ENCODE measurements at places on chromosomes 13 and 19.

GRCh38 chr13:93413972-93414717 lies 187.5 kb downstream of the GPC6 start:
- no peak for DNase-seq

GRCh38 chr19:30621326-30621920 lies 249.2 kb downstream of the ZNF536 start:
- DNase-seq = no peak

- DNase-seq = peak; percentile 99
Measured at GRCh38 chr19:10543420-10544241, at the start of gene ATG4D. Gene ATG4D, plus strand, starts transcription at chr19:10543904. Its CDS starts 187 bp downstream, at chr19:10544091.

GRCh38 chr13:106478116-106478515 lies 57.3 kb downstream of the EFNB2 start:
- DNase-seq = no peak

DNA sequence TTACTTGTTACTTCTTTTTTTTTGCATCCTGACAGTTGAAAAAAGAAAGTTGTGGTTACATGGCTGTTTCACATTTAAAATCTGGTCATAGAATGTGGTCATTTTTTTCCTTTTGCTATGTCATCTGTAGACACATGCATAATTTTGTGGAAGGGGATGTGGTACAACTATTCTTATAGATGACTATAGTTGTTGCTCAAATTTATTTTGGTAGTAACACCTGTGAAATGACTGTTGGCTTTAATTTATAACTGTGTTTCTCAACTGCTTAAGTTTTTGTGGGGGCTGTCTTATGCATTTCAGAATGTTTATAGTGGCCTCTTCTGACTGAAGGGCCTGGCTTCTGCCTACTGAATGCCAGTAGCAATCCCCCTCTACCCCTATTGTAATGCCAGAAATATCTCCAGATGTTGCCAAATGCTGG lies 130.5 kb downstream of the PAN3 start:
- no peak for DNase-seq

DNA sequence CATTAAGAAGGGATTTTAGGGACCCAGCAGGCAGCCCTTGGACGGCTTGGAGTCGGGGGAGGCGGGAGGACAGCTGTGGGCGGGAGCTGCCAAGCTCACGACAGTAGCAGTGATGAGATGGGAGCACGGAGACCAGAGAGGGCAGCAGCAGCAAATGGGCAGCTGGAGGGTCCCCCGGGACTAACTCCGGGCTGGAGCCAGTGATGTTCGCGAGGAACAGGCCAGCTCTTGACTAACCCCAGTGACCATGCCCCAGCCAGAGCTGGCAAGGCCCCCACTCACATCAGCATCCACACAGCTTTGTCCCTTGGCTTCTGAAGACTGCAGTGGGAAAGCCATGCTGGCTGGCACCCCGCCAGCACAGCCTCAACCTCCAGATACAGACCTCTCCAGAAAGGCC lies 81.9 kb downstream of the RAB20 start:
- no peak for DNase-seq

GRCh38 chr13:30376426-30377311 lies 45.6 kb upstream of the UBE2L5 start:
- DNase-seq = no peak

GRCh38 chr13:59689057-59689456 lies 474.7 kb downstream of the DIAPH3 start:
- DNase-seq = no peak

DNA sequence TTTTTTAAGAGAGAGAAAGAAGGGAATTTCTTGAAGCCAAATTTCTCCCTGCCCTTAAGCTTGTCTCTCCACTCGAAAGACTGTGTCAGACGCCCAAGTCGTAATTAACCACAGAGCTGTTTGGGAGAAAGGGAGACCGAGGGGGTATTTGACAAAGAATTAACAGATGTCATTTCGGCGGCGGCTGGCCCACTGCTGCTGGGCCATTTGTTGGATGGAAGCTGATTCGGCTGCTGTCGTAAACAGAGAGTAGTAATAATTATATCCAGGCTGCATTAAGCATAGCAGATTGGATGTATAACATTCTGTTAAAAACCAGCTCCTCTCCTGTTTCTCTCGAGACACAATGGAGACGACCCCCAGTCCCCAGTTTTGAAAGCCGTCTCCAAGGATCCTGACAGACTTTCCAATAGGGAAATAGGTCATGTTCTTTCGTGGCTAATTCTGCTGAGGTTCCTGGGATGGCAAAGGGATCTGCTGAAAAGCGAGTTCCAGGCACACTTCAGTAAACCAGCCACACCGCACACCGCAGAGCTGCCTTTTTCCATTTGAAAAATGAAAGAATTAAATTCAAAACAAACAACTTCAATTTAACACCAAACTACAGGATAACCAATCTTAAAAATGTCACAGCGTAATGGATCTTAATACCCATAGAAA lies 71.5 kb downstream of the KCTD15 start:
- peak; percentile 19 for DNase-seq

DNA sequence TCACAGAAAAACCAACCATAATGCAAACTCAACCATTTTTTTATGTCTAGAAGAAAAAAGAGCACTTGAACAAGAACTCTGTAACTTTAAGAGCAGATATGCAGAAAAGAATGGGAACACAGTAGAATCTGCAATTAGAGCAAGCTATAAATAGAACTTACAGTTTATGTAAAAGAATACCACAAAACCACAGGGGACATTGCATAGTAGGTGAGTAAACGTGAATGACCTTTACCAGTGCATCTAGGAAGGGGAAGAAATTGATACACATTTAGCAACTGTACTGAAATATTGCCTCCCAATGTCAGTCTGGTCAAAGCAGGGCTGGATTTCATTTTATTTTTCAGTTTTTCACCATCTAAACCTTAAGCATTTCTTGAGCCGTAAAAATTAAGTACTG lies 242.2 kb upstream of the EDNRB start:
- peak; percentile 61 for DNase-seq

DNA sequence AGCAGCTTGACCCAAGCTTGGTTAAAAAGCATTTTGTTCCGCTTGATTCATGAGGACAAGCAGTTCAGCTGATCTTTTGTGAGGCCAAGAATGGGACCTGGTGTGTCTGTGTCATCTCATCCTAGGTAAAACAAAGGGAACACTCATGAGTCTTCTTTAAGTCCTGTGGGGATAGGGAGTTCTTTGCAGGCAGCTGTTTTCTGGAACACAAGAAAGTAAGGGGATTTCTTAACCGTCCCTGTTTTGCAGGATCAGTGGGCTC lies 134.5 kb upstream of the TMTC4 start:
- DNase-seq = no peak

DNA sequence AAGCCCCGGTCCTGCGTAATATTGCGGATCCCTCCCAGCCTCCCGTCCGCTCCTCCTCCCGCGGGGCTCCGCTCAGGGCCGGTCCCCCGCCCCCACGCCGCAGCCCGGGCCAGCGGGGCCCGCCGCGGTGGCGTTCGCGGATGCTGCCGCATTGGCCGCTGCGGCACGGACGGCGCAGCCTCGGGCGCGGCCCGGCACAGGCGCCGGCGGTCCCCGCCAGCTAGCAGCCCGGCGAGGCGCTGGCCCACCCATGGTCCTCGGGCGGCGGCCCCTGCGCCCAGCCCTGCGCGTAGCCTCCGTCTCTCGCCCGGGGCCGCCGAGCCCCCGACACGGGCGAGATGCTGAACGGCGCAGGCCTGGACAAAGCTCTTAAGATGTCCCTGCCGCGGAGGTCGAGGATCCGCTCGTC lies at the start of gene ATP8A2:
Gene ATP8A2 (plus strand): TSS at position 100 of the 409 bp plus-strand sequence. CDS start 239 bp downstream, at position 339.
- peak; percentile 30 for DNase-seq

DNA sequence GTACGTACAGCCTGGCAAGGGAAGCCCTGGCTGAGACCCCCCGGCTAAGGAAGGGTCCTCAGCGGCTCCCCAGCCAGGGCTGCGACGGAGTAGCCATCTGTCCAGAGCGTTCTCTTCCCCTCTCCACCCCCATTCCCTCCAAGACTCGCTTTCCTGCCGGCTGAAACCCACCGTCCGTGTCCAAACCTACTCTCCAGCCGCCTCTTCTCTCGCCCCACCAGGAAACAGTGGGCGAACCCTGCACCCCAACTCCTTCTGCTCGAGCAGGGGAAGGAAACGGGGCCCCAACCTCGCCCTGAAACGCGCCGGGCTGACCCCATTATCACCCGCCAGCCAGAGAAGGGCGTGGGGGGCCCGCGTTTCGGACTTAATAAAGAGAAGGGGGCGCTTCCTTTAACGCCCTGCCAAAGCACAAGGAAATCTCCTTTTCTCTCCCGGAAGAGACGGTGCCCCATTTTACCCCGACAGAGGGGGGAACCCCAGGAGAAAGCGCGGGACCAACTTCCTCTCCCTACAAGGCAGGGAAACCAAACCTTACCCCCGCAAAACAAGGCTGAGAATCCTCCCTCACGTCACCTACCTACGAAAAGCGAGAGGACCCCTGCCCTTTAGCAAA lies 2.5 kb downstream of the ZC3H4 start:
- DNase-seq = no peak

- no peak for DNase-seq
Measured at GRCh38 chr19:1734321-1734966, 18.9 kb upstream of the ONECUT3 start.

DNA sequence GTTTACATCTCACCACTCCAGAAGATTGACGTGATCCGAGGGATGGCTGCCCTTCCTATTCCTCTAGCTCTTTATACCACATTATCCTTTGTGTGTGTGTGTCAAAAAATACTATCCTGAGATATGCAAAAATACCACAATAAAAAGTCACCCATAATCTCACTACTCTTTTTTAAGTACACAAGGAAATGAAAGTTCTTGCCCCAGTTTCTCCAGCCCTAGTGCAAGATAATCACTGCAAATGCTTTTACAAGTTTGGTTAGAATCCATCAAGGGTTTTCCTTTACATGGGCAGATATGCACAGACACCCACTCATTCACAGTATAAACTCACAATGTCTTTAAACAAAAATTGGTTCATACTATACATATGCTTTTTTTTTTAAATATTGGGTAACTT lies 89.3 kb downstream of the DIAPH3 start:
- no peak for DNase-seq

DNA sequence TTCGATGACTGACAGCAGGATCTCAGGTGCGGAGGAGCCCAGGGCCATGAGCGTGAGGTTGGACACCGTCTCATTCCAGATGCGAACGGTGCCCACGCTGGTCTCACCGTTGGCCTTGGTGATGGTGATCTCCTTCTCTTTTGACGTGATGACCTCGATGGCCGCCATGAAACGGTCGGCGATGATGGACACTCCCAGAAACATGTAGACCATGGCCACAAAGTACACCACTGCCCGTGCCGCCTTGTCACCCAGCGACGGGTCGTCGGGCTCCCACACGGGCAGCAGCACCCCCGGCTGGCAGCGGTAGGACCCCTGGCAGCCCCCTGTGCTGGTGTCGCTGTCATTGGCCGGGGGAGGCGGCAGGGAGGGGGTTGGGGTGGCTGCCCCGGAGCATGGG lies 5.7 kb downstream of the SLC8A2 start:
- DNase-seq = no peak

GRCh38 chr19:43705729-43706128 lies 10.1 kb upstream of the IRGC start:
- no peak for DNase-seq

GRCh38 chr19:43534816-43535761 lies 2.1 kb downstream of the ZNF575 start:
- DNase-seq = peak; percentile 80

GRCh38 chr13:46131705-46132104 lies 26.9 kb upstream of the CPB2 start:
- DNase-seq = no peak

DNA sequence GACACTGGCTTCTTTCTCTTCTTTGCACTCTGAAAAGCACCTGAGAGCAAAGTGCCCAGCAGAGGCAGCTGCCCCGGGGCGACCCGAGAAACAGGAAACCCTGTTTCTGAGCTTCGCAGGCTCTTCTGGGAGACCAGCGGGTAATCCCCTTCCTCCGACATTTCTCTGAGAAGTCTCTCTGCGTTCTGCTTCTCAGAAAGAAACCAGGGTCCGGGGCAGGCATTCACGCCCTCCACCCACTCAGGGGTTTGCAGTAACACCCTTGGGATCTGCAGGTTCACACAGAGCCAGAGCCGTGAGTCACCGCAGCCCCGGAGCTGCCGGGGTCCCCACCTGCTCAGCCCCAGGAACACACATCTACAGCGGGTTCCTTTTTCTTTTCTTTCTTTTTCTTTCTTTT lies 86.0 kb downstream of the GADD45B start:
- DNase-seq = no peak

- DNase-seq = no peak
Measured at GRCh38 chr13:104592127-104592526, 1525.9 kb upstream of the SLC10A2 start.

GRCh38 chr19:38658462-38659306 lies 11.2 kb downstream of the ACTN4 start:
- DNase-seq = peak; percentile 86

- no peak for DNase-seq
Measured at GRCh38 chr13:112588490-112589297, 741 bp upstream of the TUBGCP3 start.

- DNase-seq = peak; percentile 63
Measured at GRCh38 chr19:15869109-15869555, 28.7 kb downstream of the CYP4F2 start.

- DNase-seq = no peak
Measured at GRCh38 chr13:43309311-43309710, 285.9 kb downstream of the DNAJC15 start.

DNA sequence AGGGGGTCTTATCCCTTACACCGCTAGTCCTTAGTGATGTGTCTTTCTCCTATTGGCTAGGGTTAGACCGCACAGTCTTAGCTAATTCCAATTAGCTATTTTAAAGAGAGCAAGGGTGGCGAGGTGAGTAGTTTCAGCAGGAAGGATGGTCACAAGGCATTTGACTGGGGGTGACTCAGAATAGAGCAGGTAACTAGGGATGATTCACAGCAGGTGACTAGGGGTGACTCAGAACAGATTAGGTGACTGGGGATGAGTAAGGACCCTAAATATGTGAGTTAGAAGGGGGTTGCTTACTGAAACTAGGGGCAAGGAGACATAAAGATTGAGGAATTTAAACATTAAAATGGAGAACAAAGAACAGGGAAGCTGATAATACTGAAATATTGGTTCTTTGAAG lies 64.3 kb downstream of the ZNF66 start:
- no peak for DNase-seq

DNA sequence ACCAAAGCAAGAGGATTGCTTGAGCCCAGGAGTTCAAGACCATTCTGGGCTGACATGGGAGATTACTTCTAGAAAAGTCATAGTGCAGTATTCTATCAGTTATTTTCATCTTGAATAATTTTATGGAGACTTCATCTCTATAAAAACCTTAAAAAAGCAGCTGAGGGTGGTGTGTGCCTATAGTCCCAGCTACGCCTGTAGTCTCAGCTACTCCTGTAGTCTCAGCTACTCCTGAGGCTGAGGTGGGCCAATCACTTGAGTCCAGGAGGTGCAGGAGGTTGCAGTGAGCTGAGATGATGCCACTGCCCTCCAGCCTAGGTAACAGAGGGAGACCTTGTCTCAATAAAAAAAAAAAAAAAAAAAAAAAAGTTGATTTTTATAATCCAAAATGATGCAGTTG lies 22.1 kb upstream of the KCTD4 start:
- DNase-seq = no peak

GRCh38 chr13:81207231-81207630 lies 866.3 kb upstream of the SPRY2 start:
- no peak for DNase-seq

- DNase-seq = no peak
Measured at GRCh38 chr19:281992-282391, 9.2 kb downstream of the PLPP2 start.

GRCh38 chr19:18046059-18046718 lies 38.2 kb downstream of the ARRDC2 start:
- DNase-seq = peak; percentile 66

GRCh38 chr13:22703601-22704209 lies 477.1 kb upstream of the SGCG start:
- no peak for DNase-seq

All from AG08396 (cell line).